ENCODE measurements at places on chromosomes 4 and X. TPM values are rescaled to one million over a fixed set of nuclear protein-coding genes. Genes with fewer than 3 reads are reported as not detected.

- peaks cover 26% of the 10 kb centered on the region for H3K27me3 ChIP-seq
- no peaks in the 10 kb centered on the region for H3K36me3 ChIP-seq
- H3K4me3 ChIP-seq, result no peak overlapping the region
- DNase-seq, result no peak
- no peak overlapping the region for H3K27ac ChIP-seq
These were observed 20.3 kb upstream of the SLC25A4 start for GRCh38 chr4:185122681-185123345.

GRCh38 chr4:154585369-154586018 lies 5.0 kb downstream of the FGA start:
- H3K36me3 ChIP-seq, result no peaks in the 10 kb centered on the region
- peaks cover 22% of the 10 kb centered on the region for H3K27me3 ChIP-seq
- no peak overlapping the region for H3K27ac ChIP-seq
- no peaks in the 10 kb centered on the region for H3K4me1 ChIP-seq
- DNase-seq, result no peak

GRCh38 chr4:83589279-83589678 lies 53.4 kb downstream of the GPAT3 start:
- no peak for DNase-seq
- no peak overlapping the region for H3K27ac ChIP-seq
- H3K4me3 ChIP-seq, result no peak overlapping the region
- no peaks in the 10 kb centered on the region for H3K4me1 ChIP-seq

DNA sequence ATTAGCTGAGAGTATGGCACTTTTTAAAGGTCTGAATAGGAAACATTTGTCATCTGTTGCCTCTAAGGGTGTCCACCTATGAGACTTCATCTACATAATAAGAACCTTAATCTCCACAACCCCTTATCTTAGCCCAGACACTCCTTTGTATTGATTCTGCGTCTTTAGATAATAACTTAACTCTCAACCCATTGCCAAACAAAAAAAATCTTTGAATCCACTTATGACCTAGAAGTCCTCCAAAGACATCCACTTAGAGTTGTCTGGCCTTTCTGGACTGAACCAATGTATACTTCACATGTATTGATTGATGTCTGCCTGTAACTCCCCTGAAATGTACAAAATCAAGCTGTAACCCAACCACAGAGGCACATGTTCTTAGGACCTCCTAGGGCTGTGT lies 66.0 kb upstream of the CHRNA9 start:
- H3K27ac ChIP-seq, result no peak overlapping the region
- H3K4me3 ChIP-seq, result no peak overlapping the region
- H3K4me1 ChIP-seq, result peaks cover 21% of the 10 kb centered on the region
- no peaks in the 10 kb centered on the region for H3K27me3 ChIP-seq

Gene TMPRSS11F
- not detected for total RNA-seq

DNA sequence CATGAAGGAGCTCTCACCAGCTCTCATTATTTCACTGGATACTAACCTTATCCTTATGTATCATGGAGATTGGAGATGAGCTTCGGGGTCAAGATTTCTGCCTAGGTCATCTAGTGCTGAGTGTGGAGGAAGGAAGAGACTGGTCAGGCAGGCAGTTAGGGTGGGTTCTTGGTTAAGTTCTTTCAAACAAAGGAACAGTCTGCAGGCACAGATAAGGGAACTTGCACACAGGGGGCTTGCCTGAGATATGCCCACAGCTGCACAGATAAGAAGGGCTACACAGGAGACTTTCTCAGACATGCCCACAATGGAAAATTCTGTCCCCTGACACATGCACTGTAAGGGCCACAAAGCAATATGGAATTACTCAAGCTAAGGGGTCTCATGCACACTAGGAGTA lies 904.1 kb downstream of the NLGN4X start:
- H3K27me3 ChIP-seq, result no peaks in the 10 kb centered on the region
- DNase-seq, result no peak
- H3K4me3 ChIP-seq, result no peak overlapping the region
- no peaks in the 10 kb centered on the region for H3K36me3 ChIP-seq
- no peak overlapping the region for H3K27ac ChIP-seq

Gene CXorf66
- not detected for total RNA-seq

Gene MFAP3L
- 2.1 TPM for total RNA-seq

DNA sequence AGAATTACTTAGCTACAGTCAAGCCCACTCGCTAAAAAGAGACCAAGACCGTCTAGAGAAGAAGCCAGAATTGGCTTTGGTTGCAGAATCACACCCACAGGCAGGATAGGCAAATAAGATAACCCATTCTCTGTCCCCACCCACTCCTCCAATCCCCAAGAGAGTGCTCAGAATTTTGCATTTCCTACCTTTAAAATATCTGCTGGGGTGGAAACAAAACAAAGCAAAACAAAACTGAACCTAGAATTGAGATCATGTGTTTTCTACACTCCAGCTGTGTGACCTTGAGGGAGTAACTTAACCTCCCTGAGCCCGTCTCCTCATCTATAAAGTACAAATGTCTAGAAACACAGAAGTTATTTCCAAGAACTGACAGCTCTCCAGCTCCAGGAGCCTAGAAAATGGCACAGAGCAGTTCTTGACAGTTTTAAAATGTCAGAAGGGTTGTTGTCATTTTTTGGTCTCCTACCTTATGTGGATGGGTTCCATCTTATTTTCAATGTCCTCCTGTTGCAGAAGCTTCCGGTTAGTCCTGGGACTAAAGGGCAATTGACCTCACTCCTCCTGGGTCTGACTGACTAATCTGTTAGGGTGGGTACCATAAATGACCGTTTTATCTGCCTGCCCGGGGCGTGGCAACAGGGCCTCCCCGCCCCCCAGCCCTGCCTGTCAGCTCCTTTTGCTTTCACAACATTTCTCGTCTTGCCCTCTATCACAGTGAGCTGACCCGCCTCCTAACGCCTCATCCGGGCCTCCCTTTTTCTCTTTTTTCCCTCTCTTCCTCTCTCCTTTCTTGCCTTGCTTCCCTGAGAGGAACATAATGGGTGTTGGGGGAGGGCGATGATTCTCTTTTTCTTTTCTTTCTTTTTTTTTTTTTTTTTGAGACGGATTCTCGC lies 114.0 kb downstream of the RBM47 start:
- no peak overlapping the region for H3K4me3 ChIP-seq
- peaks cover 3% of the 10 kb centered on the region for H3K27me3 ChIP-seq
- no peak overlapping the region for H3K27ac ChIP-seq
- peaks cover 5% of the 10 kb centered on the region for H3K4me1 ChIP-seq
- no peak for DNase-seq

GRCh38 chrX:46865281-46865680 lies 28.4 kb downstream of the RP2 start:
- DNase-seq, result no peak
- peaks cover 5% of the 10 kb centered on the region for H3K36me3 ChIP-seq

Gene CXorf51B
- total RNA-seq, result not detected

- peaks cover 5% of the 10 kb centered on the region for H3K4me1 ChIP-seq
- H3K36me3 ChIP-seq, result no peaks in the 10 kb centered on the region
- H3K27me3 ChIP-seq, result peaks cover 6% of the 10 kb centered on the region
These were observed 27.7 kb downstream of the DMP1 start for GRCh38 chr4:87677731-87678130.

GRCh38 chr4:148857239-148857972 lies 415.2 kb upstream of the NR3C2 start:
- H3K27ac ChIP-seq, result no peak overlapping the region
- H3K4me1 ChIP-seq, result no peaks in the 10 kb centered on the region
- no peak overlapping the region for H3K4me3 ChIP-seq
- DNase-seq, result no peak
- H3K27me3 ChIP-seq, result no peaks in the 10 kb centered on the region
- H3K36me3 ChIP-seq, result no peaks in the 10 kb centered on the region

DNA sequence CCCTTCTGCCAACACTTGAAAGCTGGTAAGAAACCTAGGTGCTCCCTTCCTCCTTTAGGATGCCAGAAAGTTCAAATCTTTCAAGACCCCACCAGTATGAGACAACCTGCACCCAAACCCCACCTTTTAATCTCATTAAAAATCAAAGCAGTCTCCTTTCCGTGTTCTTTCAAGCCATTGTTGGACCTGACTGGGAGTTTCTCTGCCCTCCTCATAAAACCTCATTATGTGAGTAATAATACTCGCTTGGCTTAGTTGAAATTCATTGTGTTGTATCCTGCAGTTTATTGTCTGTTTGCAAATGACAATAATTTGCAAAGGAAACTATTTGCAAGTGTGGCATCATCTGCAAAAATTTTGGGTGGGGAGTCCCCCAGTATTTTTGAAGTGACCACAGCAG lies 133.2 kb upstream of the VEGFC start:
- DNase-seq, result no peak
- H3K27me3 ChIP-seq, result no peaks in the 10 kb centered on the region
- H3K27ac ChIP-seq, result no peak overlapping the region
- H3K36me3 ChIP-seq, result no peaks in the 10 kb centered on the region
- no peak overlapping the region for H3K4me3 ChIP-seq

DNA sequence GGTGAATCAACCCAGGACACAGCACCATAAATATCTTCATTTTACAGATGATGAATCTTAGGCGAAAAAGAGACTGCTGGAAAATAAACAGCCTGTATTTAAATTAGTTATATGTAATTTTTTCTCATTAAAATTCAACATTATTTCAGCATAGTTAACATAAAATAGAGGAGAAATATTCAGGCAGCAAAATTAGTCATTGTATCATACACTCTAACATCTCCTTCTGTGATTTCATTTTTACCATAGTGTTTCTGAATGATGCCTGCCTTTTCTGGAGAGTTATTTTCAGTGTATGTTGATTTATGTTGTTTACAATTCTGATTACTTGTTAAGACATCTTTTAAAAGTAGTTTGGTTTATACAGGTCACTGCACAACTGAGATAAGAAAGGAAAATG lies 82.3 kb upstream of the KCNIP4 start:
- DNase-seq, result no peak
- H3K27ac ChIP-seq, result no peak overlapping the region
- peaks cover 10% of the 10 kb centered on the region for H3K27me3 ChIP-seq
- H3K4me1 ChIP-seq, result no peaks in the 10 kb centered on the region
- H3K36me3 ChIP-seq, result no peaks in the 10 kb centered on the region

- H3K27ac ChIP-seq, result peak overlapping the region; percentile 85
- H3K36me3 ChIP-seq, result peaks cover 4% of the 10 kb centered on the region
- DNase-seq, result no peak
- H3K27me3 ChIP-seq, result no peaks in the 10 kb centered on the region
- peak overlapping the region; percentile 28 for H3K4me3 ChIP-seq
- H3K4me1 ChIP-seq, result peaks cover 32% of the 10 kb centered on the region
These were observed 196.4 kb downstream of the LRBA start for GRCh38 chr4:150818661-150819060.

GRCh38 chr4:152956147-152956546 lies 20.0 kb downstream of the FHDC1 start:
- no peaks in the 10 kb centered on the region for H3K27me3 ChIP-seq
- DNase-seq, result no peak
- H3K4me3 ChIP-seq, result peak overlapping the region; percentile 56
- peak overlapping the region; percentile 98 for H3K27ac ChIP-seq

Gene LRRC66
- total RNA-seq, result 0.73 TPM

DNA sequence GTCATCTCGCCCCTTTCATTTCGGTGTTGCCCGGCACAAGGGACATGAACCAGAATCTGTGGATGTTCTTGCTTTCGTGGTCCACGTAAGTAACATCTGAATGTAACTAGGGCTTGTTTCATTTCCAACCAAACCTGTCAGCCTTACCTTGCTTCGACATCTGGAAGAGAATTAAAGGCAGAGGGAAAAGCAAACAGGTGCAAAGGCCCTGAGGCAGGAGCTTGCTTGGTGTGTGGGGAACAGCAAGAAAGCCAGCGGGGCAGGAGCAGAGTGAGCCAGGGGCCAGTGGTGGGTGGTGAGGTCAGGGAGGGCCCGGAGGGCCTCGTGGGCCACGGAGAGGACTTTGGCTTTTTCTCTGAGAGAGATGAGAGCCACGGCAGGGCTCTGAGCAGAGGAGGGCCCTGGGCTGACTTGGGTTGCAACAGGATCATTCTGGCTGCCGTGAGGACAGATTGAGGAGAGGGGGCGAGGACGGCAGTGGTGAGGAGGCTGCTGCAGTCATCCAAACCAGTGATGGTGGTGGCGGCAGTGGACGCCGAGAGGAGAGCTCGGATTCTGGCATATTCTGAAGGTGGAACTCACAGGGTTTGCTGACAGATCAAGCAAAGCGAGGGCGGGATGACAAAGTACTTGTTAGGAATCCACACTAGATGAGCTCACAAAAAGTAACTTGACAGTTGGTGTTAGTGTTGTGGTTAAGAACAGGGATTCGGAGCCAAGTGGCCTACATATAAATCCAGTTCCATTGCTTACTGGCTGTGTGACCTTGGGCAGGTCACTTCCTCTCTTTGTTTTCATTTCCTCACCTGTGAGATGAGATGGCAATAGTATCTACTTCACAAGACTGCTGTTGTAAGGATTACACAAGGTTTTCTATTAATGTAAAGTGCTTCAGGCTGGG lies 6.8 kb upstream of the WDR13 start:
- peak overlapping the region; percentile 23 for H3K27ac ChIP-seq
- H3K4me3 ChIP-seq, result no peak overlapping the region
- no peak for DNase-seq
- no peaks in the 10 kb centered on the region for H3K27me3 ChIP-seq

DNA sequence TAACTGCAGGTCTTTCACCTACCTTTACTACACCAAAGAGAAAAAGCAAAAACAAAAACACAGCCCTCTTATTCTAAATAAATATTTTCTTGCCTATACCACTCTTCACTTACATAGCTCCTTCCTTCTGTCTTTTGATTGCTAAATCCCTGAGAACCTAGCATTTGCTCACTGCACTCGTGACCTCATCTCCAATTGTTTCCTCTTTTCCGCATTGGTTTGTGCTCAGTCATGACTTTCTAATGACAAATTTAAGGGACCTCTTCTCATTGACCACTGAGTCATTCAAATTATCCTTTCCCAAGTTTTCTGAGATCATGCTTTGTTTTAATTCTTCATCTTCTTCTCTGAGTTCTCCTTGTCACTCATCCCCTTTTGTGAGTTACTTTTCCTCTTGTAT lies 1697.1 kb downstream of the STIM2 start:
- no peaks in the 10 kb centered on the region for H3K36me3 ChIP-seq
- H3K27ac ChIP-seq, result no peak overlapping the region
- DNase-seq, result no peak
- no peaks in the 10 kb centered on the region for H3K27me3 ChIP-seq
- H3K4me3 ChIP-seq, result no peak overlapping the region
- peaks cover 9% of the 10 kb centered on the region for H3K4me1 ChIP-seq

Gene NWD2
- total RNA-seq, result not detected

Gene MAOB
- not detected for total RNA-seq

- no peak within 1 kb of the TSS for H3K4me3 ChIP-seq
- DNase-seq, result no peak
- peaks cover 8% of the 10 kb centered on the region for H3K4me1 ChIP-seq
- H3K36me3 ChIP-seq, result no peaks in the 10 kb centered on the region
These were observed at the start of gene DUSP9 for GRCh38 chrX:153646620-153647373. TSS of gene DUSP9 (plus strand) at chrX:153647203. CDS start at chrX:153647954, 751 bp downstream.
